Naive thymus-derived CD8-positive, alpha-beta T cell (primary cell): ENCODE measurements at places on chromosomes 13 and 19. TPM values are rescaled to one million over a fixed set of nuclear protein-coding genes. Genes with fewer than 3 reads are reported as not detected.

DNA sequence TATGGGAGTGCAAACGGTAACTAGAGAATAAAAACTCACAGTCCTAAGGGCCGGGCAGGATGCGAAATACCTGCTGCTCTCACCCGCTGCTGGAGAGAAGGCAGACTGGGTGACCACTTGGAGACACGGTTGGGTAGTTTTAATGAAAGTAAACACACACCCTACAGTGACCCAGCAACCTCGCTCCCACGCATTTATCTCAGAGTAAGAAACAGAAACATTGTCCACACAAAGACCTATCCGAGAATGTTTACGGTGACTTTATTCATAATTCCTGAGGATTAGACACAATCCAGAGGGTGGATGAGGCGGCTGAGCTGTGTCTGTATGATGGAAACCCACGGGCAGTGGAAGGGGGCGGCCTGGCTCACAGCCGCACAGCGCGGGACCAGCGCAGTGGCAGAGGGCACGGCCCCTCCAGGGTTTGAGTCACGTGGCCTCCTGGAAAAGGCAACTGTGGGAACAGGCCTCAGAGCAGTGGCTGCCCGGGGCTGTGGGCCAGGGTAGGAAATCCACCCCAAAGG is 73.5 kb upstream of the C13orf46 start:
- DNase-seq: no peak

Gene FXYD1
- total RNA-seq: 1.1 TPM

DNA sequence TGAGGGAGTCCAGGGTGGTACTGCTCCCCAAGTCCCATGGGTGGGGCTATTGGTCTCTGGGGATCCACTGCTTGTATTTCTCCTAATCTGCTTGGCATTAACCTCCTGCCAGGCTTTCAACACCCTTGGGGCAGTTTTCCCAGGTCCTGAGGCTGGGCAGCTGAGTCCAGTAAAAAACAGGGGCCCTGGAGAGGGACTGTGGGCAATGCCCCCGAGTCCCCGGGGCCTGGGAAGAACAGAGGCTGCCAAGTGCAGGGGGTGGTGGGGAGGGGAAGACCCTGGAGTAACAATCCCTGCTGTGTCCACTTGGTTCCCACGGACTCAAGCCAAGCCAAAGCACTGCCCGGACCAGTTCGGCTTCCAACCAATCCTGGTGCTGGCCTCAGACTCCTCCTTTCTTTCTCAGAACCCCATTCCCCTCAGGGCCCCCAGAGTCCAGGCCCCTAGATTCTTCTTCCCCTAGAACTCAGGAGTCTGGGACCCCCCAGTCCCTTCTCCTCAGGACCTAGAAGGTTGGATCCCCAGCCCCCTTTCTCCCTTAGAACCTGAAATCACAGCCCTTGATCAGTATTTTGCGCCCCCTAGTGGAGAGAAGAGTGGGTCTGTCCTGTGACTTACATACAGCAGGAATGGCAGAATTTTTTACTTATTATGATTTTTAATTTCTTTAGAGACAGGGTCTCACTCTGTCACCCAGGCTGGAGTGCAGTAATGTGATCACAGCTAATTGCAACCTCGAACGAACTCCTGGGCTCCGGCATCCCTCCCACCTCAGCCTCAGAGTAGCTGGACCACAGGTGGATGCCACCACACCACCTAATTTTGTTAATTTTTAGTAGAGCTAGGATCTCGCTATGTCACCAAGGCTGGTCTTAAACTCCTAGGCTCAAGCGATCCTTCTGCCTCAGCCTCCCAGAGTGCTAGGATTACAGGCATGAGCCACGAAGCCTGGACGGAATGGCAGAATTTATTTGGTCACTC is 3.7 kb upstream of the CLPTM1 start:
- peak; percentile 23 for DNase-seq

Gene TMC4
- total RNA-seq: not detected

DNA sequence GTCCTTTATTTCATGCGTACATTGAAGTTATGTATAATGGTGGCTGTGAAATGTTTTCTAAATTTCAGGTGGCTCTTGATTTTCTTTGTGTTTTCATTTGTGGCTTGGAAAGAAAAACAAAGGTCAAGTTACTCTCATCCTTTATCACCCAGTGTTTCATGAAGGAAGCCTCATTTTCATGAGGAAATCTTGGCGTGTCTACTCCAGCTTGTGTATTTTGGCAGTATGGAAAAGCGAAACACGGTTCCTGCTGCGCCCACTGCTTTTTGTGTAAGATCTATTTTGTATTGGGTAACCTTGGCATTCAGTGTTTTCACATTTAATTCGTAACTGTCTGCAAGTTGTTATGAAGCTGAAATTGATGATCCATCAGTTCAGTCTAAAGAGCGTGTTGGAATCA is 147.0 kb upstream of the RNF113B start:
- DNase-seq: no peak

Gene CEACAM21
- 59.1 TPM for total RNA-seq

DNA sequence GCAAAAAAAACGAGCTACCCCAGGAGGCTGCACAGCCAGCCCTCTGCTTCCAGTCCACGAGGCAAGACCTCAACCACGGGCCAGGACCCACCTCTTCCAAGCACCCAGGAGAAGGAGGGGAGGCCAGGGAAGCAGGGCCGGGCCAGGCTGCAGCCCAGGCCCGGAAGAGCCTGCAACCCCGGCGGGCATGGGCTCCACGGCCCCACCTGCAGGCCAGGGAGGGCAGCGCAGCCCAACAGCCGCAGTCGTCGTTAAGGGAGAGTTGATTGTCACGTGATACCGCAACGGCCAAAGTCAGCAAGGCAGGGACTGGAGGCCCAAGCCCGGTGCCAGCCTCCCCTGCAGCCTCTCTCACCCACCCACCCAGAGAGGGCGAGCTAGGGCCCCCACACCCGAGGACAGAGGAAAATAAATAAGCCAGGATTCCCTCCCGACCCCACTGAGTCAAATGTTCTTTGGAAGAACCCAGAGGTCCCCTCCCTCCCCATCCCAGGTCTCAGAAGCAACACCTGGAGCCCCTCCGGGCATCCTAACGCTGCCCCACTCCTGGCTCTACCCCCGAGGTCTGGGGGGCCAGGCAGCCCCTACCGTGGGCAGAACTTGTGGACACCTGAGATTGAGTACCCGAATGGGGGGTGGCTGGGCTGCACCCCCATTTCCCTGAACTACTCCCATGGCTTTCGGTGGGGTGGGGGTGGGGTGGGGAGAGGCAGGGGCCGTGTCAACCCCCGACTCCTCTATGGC is 5.2 kb upstream of the REXO1 start:
- DNase-seq: peak; percentile 70

DNA sequence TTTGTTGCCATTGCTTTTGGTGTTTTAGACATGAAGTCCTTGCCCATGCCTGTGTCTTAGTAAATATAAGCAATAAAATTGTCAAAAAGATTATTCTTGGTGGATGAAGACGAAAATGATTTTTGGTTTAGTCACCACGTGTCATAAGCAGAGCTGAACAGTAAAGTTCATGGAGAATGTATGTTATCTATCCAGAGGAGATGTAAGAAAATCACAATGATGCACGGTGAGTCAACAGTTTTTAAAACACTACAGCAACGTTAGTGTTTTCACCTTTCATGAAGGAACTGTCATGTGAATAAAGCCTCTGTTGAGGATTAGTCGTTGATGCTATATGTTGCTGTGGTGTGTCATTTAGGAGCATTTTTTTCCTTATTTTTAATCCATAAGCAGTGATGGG is 137.6 kb downstream of the GPC6 start:
- no peak for DNase-seq

- no peak for DNase-seq
Observed at GRCh38 chr19:56177564-56178243, 1.9 kb downstream of the GALP start.

GRCh38 chr19:2648528-2648937 is 54.0 kb downstream of the GNG7 start:
- DNase-seq: peak; percentile 74

Gene CLASRP
- 141 TPM for total RNA-seq

Gene ZNF471
- total RNA-seq: 10.8 TPM

- DNase-seq: no peak
Observed at GRCh38 chr13:111354789-111355188, 34.3 kb downstream of the TEX29 start.

Gene KIR2DL1
- not detected for total RNA-seq

Gene ZNF525
- total RNA-seq: 36.3 TPM

Gene STOML3
- total RNA-seq: not detected

GRCh38 chr19:35344511-35345031 is 3.1 kb upstream of the FFAR1 start:
- DNase-seq: no peak

- DNase-seq: no peak
Observed at GRCh38 chr13:109706015-109706715, 80.2 kb downstream of the IRS2 start.

DNA sequence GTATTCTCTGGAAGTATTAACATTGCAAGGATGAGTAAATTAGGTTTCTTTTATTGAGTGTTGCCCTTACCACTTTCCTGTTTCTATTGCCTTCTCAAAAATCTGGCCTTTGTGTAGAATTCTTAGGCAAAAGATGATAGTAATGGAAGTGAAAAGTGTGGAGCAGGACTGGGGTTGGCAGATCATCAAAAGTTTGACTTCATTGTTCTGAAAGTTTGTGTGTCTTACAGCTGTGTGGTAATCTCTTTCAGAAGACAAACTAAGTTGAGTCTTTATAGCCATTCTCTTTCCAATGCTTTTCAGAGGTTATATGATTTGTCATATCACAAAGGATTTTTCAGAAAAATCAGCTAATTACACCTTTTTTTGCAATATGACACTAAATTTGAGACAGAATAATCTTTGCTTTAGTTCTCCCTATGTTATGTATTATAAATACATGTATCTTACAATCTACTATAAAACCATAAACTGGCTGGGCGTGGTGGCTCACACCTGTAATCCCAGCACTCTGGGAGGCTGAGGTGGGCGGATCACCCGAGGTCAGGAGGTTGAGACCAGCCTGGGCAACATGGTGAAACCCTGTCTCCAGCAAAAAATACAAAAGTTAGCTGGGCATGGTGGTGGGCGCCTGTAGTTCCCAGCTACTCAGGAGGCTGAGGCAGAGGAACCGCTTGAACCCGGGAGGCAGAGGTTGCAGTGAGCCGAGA is 8.7 kb upstream of the KCNRG start:
- DNase-seq: no peak

Gene KCNJ14
- 2.7 TPM for total RNA-seq

DNA sequence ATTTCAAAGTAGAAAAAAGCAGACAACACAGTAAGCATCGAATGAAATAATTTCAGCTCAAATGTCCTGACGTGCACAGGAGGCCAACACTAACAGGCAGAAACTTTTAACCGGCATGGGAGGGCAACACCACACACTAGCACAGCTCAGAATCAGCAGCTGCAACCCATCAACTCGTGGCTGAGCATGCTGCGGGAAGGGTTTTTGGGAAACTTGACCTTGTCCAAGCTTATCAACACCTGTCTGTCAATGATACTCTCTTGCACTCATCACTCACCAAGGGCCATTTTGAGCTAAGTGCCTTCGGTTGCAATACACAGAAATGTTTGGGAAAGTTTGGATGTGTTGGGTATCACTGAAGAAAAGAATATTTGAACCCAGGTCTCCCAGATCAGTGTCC is 483.7 kb downstream of the TSHZ3 start:
- DNase-seq: no peak

Gene ZNF541
- total RNA-seq: 0.85 TPM

- DNase-seq: no peak
Observed at GRCh38 chr13:25175026-25175425, 2.9 kb upstream of the AMER2 start.

- no peak for DNase-seq
Observed at GRCh38 chr19:16589917-16590316, 17.7 kb upstream of the SLC35E1 start.

- DNase-seq: peak; percentile 99
Observed at GRCh38 chr19:2096480-2097202, at the start of gene IZUMO4. Gene IZUMO4 (plus strand): TSS chr19:2096915. CDS start chr19:2096946, 31 bp downstream.

GRCh38 chr19:50255115-50255514 is 51.7 kb downstream of the MYH14 start:
- DNase-seq: no peak

- DNase-seq: peak; percentile 59
Observed at GRCh38 chr19:1223018-1223855, 14.6 kb downstream of the CBARP start.

DNA sequence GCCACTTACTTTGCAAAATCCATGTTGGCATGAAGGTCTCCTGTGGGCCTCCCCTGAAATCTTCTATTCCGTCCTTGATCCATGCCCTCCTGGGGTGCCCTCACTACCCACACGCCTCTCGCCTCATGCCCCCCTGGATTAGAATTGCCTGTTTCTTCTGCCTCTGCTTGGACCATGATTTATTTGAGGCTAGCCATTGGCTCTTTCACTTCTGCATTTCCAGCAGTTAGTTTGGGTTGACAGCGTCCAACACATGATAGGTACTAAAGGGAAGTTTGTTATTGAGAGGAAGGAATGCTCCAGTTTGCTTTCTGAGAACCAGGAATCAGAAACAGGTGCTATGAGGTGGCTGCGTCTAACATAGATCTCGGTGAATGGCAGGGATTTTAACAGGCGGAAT is 30.5 kb upstream of the TPTE2 start:
- DNase-seq: no peak

DNA sequence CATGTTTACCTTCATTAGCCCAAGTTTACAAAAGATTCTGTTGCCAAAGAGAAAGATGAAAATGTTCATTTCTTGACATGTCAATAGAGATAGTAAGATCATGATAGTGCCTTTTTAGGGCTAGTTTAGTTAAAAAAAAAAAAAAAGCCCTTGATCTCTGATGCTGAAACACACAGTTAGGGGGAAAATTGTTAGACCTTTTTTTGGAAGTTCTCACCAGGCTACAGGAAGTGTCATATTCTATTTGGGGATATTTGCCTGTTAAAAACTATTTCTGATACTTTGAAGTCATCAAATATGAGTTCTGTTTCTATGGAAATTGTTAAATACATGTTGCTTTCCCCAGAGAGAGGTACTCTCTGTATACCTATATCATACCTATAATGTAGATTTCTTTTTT is 21.6 kb downstream of the SLAIN1 start:
- no peak for DNase-seq

DNA sequence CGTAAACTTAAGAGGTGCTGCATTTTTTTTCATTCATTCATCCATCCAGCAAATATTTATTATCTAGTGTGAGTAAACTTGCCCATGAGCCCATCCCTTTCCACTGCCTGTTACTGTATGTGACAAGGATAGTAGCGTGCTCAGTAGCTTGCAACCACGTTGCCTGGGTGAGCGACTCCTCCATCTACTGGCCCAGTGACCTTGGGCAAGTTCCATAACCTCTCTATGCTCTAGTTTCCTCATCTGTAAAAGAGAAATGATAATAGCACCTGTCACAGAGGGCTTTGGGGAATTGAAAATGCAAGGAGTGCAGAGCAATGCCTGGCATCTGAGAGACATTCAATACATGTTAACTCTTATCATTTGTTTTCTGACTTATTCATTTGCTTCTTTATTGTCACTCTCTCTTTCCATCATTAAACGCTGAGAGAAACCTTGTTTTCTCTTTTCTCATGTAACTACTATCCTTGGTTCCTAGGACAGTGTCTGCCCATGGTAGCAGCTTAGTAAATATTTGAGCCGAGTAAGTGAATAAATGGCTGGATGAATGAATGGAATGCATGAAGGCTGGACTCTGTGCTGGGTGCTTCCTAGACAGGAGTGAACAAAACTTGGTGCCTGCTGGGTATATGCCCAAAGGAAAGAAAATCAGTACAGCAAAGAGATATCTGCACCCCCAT is 19.9 kb downstream of the LRCH1 start:
- no peak for DNase-seq

Gene RPL18
- total RNA-seq: 2,380 TPM

- DNase-seq: no peak
Observed at GRCh38 chr13:98526182-98526512, 50.8 kb downstream of the STK24 start.
